ENCODE measurements at places on chromosomes 5 and 9.

GRCh38 chr5:168929656-168930055 lies 350.5 kb upstream of the PANK3 start:
- no peak for DNase-seq

DNA sequence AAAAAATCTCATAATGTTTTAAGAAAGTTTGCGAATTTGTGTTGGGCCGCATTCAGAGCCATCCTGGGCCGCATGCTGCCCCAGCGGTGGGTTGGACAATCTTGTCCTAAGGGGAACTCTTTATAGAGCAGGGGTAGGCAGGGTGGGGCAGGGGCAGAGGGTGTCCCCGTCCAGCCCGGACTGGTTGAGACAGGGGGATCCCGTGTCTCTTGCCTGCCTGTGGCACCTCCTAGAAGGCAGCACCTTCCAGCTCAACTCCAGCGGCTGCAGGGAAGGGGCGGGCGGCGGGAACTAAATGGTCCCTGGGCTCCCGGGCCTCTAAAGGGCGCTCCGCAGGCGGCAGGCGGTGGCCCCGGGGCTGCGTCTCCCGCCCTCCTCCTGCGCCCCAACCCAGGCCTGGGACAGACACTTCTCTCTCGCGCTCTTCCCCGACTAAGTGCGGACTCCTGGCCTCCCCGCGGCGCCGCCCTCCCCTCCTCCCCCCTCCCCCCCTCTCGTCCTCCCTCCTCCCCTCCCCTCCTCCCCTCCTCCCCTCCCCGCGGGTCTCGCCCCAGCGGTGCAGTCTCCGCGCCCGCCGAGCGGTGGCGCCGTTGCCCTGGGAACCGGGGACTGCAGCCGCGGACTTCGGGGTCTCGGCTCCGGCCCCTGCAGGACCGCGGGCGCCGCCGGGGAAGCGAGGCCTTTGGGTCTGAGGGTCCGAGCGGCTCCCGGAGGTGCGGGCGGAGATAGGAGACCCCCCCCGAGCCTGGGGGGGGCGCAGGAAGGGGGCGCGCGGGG lies 132.6 kb downstream of the MRPL36 start:
- DNase-seq = peak; percentile 61

DNA sequence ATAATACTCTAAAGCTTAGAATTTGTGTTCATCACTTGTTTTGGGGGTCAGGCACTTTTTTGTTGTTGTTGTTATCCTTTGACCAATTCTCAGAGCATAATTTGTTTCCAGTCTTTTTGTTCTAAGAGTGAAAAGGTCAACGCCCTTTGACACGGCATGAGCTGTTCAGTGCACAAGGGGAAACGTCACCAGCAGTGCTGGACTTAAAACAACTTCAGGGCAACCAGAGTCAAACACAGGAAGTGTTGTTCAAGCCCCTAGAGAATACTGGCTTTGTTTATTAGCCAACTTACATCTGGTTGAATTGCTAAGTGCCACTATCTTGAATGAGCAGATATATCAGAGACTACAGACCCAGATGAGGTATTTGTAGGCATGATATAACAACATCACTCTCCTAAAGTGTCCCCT lies 368.9 kb downstream of the TMEM161B start:
- no peak for DNase-seq

DNA sequence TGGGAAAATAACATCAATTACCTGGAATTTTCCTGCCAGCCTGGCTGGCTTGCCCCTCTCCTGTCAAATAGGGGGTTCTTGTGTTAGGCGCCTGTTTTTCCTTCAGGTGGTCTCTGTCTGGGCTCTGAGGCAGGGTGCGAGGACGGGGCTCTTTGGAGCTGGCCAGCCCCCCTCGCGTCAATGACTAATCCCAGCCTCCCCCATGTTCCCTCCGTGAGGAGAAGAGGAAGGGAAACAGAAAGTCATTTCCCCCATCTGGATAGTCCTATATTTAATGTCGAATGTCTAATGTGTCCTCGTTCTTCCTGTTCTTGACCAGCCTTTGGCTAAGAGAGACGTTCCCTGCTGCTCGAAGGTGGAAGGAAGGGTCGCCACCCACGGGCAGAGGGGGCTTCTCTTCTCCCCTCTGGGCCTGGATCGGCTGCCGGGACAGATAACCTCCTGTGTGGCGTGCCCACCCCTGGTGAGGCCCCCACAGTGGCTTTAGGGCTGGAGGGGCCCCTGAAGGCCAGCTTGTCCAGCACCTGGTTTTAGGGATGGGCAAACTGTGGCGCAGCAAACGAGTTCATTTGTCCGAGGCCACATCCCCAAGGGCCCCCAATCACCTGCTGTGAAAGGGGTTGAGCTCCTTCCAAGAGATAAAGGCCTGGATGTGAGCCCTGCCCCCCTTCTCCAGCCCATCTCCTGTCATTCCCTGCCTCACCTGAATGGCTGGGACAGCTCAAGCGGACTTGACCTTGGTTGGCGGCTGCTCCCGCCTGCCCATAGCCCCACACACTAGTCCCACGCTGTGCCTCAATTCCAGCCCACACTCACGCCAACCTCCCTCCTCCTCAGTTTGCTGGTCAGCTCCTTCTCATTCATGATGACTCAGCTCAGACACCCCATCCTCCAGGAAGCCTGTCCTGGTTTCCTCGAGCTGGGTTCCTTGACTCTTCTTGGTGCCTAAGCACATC lies 35.9 kb upstream of the UNC5A start:
- DNase-seq = no peak

DNA sequence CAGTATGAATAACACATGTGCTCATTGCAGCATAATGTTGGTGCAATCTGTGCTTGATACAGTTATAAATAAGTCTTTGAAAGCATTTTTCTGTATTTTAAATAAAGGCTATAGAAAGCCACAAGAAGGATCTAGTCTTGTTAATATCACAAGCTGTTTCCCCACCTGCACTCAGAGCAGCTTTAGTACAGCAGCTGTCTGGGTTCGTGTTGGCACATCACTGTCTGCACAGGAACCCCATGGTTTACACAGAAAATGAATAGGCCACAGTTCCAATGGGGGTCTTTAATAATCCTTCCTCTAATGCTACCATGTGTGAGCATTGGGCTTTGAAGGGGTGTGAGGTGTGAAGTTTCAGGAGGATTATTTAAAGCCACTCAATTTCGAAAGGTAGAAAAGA lies 2269.7 kb downstream of the MAT2B start:
- DNase-seq = no peak

GRCh38 chr5:147188200-147189108 lies 46.4 kb upstream of the STK32A start:
- DNase-seq = peak; percentile 9

- DNase-seq = no peak
Observed at GRCh38 chr9:76789840-76790239, 25.6 kb downstream of the PCA3 start.

DNA sequence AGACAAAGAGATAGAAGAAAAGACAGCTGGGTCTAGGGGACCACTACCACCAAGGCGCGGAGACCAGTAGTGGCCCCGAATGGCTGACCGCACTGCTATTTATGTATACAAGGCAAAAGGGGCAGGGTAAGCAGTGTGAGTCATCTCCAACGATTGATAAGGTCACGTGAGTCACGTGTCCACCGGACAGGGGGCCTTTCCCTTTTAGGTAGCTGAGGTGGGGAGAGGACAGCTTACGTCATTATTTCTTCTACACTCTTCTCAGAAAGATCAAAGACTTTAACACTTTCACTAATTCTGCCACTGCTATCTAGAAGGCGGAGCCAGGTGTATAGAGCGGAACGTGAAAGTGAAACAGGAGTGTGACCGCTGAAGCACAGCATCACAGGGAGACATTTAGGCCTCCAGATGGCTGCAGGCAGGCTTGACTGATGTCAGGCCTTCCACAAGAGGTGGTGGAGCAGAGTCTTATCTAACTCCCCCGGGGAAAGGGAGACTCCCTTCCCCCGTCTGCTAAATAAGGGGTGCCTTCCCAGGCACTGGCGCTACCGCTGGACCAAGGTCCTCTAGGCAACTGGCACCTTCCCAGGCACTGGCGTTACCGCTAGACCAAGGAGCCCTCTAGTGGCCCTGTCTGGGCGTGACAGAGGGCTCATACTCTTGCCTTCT lies 6.1 kb upstream of the PRR16 start:
- DNase-seq = peak; percentile 64

- DNase-seq = no peak
Observed at GRCh38 chr9:36053971-36054370, 17.3 kb downstream of the RECK start.

DNA sequence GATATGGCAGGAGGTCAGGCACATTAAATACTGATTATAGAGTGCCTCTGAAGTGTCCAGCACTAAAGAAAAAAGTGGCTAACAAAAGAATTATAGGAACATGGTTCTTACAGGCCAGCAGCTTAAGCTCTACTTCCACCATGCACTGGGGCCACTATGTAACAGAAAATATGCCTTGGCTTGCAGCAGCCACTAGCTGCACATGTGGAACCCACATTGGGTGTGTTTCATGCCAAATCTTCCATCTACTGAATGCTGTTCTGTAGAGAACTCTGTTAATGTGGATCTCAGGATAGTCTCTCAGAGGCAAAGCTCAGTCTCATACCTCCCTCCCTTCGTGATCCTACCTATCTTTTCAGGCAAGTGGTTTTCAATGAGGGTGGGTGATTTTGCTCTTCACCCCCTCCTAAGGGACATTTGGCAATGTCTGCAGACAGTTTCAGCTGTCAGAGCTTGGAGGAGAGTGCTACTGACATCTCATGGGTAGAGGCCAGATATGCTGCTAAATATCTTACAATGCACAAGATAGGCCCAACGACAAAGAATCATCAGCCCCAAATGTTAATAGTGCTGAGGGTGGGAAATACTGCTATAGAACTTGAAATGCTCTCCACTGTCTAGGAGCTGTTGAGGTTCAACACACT lies 218.9 kb downstream of the TARS1 start:
- DNase-seq = no peak

GRCh38 chr5:38167562-38167996 lies 90.8 kb upstream of the EGFLAM start:
- no peak for DNase-seq

DNA sequence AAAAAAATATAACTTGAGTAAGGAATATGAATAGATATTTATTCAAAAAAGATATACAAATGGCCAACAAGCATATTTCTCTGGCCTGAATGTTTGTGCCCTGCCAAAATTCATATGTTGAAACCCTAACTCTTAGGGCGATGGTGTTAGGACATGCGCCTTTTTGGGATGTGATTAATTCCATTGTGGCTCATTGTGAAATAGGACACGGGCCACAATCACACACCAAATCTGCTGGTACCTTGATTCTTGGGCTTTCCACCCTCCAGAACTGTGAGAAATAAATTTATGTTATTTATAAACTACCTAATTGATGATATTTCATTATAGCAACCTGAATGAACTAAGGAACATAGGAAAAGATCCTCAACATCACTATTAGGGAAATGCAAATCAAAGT lies 5.7 kb upstream of the IFNA21 start:
- no peak for DNase-seq

- no peak for DNase-seq
Observed at GRCh38 chr5:143470120-143470519, 66.6 kb upstream of the NR3C1 start.

DNA sequence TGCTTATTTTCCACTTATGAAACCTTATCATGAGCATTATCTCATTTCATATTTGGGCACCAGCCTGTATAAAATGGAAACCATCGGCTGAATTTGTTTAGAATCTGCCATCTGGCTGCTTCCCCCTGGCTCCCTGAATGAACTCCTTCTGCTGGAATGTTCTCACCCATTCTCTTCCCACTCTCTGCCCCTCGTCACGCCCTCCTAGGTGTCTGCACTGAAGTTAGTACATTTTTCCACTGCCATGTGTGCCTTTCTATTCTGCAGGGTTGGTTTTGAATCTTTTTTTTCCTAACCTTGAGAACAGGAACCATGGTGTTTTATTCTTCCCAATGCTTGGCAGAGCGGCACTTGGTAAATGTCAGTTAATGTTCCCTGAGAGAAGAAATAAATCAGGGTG lies 359.7 kb downstream of the MLLT3 start:
- no peak for DNase-seq

DNA sequence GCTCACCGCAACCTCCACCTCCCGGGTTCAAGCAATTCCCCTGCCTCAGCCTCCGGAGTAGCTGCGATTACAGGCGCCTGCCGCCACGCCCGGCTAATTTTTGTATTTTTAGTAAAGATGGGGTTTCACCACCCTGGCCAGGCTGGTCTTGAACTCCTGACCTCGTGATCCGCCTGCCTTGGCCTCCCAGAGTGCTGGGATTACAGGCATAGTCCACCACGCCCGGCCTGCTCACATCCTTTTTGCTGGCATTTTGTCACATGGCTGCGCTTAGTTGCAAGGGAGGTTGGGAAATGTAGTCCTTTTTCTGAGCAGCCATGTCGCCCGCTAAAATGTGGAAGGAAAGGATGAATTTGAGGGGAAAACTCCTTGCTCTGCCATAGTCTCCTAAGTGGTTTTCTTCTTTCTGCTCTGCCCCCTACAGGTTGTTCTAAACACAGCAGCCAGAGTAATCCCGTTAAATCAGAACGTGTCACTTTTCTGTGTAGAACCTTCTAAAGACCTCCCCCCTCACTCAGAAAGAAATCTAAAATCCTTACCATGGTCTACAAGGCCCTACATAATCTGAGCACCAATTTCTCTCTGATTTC lies 57.8 kb upstream of the HSPA9 start:
- no peak for DNase-seq

DNA sequence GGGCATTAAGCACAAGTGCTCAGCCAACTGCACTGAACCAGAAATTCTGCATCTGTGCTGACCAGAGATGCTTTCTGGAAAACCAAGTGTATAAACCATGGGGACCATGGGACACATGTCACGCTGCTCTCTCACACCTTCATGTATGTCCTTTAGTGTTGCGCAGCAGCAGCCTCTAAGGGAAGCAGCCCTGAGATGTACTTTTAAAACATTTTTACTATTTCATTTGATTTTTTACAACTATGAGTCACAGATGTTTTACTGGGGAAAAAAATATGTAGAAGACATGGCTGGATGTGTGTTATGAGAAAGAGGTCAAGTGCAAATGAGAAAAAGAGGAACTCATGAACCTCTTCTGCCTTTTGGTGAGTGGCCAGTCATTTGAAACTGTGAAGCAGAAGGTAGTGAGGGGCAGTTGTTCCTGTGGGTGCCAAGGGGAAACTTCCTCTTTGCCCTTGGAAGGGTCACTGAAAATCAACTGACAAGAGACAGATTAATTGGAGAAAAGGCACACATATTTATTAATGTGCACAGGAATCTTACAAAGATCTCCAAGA lies 31.4 kb upstream of the SYK start:
- DNase-seq = no peak

DNA sequence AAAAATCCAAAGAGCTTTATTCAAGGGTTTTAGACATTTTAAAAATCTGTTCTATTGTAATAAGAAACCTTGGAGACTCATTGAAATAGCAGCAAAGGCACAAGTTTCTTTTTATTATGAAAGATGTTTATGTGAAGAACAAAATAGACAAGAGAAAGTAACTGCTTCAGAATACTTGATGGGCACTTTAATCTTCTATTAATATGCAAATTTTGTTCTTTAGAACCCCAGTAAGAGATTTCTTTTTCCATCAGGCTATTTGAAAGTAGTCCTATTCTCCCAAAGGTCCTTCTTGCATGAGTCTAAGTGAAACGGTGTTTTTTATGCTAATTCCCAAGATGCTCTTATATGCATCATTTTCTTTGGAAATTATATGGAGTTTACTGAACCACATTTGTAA lies 602.0 kb downstream of the EFNA5 start:
- no peak for DNase-seq

All from CD8-positive, alpha-beta T cell (primary cell).